ENCODE measurements at places on chromosomes 5 and 9.

DNA sequence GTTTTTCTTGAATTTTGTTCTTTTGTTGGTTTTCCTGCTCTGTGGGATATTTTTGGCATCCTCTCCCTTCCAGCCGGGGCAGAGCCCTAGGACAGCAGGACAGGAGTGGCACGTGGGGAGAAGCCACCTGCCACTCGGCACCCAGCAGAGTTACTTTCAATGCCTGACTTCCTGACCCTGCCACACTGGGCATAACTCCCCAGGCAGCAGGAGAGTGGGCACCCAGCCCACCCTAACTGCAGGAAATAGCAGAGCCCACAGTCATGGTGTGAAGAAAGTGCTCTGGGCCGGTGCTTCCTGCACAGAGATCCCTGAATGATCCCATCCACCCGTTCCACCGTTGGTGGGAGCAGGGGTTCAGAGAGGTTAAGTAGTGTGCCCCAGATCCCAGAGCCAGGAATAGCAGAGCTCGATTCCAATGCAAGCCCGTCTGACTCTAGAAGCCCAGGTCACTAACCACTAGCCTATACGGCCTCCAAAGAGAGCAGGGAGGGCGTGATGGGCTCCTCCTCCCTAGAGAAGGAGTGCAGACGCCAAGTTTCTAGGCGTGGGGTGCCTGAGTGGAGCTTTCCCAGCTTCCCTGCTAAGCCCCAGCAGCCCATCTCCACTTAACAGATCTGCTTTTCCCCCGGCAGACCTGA, 8.1 kb upstream of the NUP214 start:
- no peak for DNase-seq

GRCh38 chr5:142110046-142110531, 1.5 kb downstream of the NDFIP1 start:
- no peak for DNase-seq

DNA sequence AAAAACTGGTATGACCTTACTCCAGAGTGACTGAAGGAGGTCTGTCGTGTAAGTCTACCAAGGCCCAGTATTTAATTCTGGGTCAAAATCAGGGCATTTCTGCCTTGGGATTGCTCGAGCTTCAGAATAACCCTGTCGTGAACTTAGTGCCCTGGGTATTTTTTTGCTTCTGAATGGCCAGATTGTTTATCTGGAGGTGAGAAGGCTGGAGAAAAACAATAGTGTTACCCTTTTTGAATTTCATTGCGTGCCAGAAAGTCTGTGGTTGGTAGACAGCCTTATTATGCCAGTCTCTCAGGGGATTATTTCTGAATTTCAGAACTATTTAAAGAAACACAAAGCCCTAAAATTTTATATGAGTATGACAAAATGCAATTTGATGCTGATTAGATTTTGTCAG, 323.4 kb downstream of the CSNK1G3 start:
- DNase-seq: no peak

DNA sequence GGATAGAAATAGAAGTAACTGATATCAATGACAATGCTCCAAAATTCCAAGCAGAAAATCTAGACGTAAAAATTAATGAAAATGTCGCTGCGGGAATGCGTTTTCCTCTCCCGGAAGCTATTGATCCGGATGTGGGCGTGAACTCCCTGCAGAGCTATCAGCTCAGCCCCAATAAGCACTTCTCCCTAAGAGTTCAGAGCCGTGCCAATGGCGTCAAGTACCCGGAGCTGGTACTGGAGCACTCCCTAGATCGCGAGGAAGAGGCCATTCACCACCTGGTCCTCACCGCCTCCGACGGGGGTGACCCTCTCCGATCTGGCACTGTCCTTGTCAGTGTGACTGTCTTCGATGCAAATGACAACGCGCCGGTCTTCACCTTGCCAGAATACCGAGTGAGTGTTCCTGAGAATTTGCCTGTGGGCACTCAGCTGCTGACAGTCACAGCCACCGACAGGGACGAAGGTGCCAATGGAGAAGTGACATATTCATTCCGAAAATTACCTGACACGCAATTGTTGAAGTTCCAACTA, 818 bp downstream of the PCDHGA10 start:
- no peak for DNase-seq

GRCh38 chr5:113600255-113600905, 86.9 kb downstream of the YTHDC2 start:
- no peak for DNase-seq

GRCh38 chr9:91182429-91183225, 179.1 kb downstream of the AUH start:
- no peak for DNase-seq

DNA sequence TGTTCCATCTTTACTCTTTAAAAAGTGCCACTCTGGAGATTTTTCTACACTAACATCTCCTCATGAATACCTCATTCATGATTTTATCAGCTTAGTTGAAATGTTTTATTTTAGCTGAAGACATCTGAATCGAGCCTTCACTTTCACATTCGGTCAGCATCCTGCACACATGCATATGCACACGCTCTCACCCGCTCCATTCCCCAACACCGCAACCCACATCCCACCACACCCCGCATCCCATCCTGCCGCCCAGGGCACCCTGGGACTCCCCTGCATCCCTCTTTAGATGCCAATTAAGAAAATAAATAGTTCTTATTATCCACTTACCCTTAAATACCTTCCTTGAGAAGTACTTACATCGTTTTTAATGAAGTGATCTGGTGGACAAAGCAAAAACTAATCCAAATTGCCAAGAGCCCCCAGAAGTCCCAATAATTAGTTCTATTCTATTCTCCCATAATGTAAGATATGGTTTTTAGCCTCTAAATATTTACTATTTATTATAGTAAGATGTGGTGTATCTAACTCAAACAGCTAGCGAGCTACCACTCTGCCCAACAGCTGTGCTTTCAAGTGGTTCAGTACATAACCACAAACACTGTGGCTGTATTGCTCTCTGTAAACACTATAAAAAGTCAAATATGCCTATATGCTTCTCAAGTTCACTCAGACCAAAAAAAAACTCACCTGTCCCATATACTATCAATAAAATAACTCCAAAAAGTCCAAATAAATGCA, 38.2 kb downstream of the GZMK start:
- peak; percentile 18 for DNase-seq

- no peak for DNase-seq
These were observed 34.7 kb downstream of the SH3RF2 start for GRCh38 chr5:145971108-145971507.

GRCh38 chr9:34664281-34665066, 2.0 kb upstream of the CCL27 start:
- DNase-seq: peak; percentile 68

DNA sequence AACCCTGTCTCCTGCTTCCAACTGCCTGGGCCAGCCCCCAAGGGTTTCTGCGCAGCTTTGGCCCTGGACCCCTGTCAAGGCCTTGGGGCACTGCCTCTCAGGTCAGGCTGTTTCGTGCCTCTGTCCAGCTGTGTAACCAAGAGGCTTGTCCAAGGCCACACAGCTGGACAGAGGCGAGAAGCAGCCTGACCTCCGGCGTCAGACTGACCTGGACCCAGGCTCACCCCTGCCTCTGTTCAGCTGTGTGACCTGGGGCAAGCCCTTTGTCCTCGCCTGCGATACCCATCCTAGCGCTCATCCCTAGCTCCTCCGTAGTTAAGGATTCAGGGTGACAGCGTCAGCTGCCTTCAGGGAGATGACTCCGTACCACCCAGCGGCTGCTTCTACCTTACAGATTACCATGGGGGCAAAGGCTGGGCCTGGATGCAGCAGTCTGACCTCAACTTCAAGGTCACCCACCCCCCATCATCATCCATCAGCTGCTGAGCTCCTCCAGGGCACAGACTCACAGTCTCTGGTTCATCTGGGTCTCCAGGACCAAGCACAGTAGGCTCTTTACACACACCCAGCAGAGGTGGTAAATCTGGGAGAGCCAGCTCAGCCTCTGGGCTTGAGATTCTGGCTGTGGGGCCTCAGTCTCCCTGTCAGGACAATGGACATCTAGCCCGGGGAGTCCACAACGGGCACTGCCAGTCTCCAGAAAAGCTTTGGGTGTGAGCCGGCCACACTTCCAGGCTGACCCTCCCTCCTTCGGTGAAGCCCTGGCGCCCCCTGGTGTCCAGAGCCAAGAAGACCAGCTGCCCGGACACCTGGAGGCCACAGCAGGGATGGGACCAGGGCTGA, 7.9 kb downstream of the AK1 start:
- peak; percentile 75 for DNase-seq

- no peak for DNase-seq
These were observed 22.8 kb upstream of the NDST1 start for GRCh38 chr5:150484964-150485692.

DNA sequence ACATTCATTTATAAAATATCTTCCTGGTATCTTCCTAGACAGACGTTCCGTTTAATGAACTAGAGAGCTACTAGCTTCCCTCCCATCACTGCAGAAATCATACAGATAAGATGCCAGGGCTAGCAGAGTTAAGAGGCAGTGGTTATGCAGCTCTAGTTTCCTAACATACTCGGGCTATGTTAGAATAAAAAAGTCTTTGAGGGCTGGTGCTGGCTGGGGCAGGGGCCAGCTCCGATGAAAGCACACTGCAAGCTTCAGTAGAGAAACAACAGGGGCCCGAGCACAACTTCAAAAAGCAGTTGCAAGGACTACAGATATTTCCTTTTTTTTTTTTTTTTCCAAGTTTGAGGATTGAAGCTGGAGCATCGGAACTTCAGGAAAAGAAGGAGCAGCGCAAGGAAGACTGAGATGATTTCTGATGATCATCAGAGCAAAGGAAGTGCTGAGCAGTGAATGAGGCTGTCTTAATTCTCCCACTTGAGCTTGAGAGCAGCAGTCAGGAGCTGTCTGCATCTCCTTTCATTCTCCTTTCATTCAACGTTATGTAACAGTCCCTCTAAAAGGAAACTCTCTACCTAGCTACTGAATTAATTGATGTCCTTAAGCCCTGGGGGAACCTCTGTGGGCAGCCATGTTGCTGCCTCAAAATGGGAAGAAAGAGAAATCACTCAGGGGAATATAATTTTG, 47.6 kb upstream of the ADCY2 start:
- DNase-seq: no peak

GRCh38 chr5:159956074-159956473, 39.8 kb downstream of the ADRA1B start:
- no peak for DNase-seq

DNA sequence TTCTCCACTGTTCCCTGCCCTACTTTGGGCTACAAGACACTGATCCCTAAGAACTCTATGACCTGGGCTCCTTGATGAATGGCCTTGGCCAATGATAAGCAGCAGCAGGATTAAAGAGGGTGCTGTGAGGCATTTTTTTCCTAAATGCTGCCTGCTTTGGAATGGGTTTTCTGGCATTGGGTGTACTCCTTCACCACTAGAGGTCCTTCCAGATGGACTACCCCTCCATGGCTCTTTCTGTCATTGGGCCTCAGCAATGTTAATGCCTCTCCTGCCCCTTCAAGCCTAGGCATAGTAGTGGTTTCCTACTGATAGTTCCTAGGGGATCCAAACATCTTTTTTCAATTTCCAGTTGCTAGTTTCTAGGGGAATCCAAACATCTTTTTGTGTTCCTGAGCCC, 319.3 kb upstream of the RPS23 start:
- DNase-seq: no peak
